Erythroblast (primary cell): ENCODE measurements at places on chromosomes 6 and 20.

GRCh38 chr20:55778796-55779195, 226.5 kb downstream of the CBLN4 start:
- DNase-seq: no peak

DNA sequence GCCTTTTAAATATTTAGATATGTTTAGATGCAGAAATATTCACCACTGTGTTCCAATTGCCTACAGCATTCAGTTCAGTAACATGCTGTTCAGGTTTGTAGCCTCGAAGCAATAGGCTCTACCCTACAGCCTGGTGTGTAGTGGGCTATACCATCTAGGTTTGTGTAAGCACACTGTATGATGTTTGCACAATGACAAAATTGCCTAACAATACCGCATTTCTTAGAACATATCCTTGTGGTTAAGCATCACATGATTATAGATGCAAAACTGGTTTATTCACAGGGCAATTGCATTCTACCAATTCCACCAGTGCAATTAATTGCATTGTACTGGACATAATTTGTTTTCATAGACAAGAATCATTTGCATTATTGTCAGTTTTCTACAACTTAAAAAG, 7.9 kb upstream of the SLC22A16 start:
- DNase-seq: no peak

GRCh38 chr6:139402876-139403386, 28.5 kb upstream of the CITED2 start:
- no peak for DNase-seq

DNA sequence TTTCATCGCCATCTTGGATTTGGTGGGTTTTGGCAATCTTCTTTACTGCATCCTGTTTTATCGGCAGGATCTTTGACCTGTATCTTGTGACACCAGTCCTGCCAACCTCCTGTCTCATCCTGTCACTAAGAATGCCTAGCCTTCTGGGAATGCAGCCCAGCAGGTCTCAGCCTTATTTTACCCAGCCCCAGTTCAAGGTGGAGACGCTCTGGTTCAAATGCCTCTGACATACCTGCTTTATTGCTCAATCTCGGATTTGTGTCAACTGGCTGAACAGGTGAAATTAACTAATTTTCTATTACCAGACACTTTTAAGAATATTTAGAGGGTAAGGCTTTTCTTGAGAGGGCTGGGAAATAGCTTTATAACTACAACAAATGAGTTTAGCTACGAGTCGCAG, 102.5 kb downstream of the SASH1 start:
- DNase-seq: no peak

- DNase-seq: no peak
These were observed 22.9 kb downstream of the CYP39A1 start for GRCh38 chr6:46629691-46630090.

DNA sequence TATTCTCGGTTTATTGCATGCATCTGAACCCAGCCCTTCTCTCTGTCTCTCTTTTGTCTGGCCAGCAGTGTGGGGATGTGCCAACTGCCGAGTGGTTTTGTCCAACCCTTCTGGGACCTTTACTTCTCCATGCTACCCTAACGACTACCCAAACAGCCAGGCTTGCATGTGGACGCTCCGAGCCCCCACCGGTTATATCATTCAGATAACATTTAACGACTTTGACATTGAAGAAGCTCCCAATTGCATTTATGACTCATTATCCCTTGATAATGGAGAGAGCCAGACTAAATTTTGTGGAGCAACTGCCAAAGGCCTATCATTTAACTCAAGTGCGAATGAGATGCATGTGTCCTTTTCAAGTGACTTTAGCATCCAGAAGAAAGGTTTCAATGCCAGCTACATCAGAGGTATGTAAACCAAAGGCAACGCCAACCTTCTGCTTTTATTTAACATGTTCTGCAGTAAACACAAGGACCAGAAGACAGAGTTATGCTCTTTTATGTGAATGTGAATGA, 65.8 kb downstream of the ADGRG6 start:
- DNase-seq: no peak

DNA sequence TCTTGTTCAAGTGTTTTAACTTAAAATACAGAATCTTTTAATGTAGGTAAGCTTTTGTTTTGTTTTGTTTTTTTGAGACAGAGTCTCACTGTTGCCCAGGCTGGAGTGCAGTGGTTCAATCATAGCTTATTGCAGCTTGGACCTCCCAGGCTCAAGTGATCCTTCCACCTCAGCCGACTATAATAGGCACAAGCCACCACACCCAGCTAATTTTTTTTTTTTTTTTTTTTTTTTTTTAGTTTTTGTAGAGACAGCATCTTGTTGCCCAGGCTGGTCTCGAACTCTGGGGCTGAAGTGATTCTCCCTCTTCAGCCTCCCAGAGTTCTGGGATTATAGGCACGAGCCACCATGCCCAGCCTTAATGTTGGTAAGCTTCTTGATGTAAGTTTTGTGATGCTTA, 3.3 kb downstream of the EFHC1 start:
- no peak for DNase-seq

- peak; percentile 7 for DNase-seq
These were observed 20.1 kb upstream of the RNGTT start for GRCh38 chr6:88983532-88983931.

DNA sequence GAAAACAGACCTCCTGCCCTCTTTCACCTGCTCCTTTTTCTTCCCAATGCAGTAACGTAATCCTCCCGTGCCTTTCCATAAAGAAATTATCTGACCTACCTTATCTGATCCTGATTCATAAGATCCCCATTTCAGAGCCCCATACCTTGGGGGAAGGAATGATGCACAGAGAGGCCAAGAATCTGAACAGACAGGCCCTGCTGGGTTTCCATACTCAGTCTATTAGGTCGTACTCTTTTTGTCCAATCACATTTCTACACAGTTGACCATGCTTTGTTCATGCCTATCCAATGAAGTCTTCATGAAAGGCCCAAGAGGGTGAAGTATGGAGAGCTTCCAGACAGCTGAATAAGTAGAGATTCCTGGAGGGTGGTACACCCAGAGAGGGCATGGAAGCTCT, 25.3 kb downstream of the SRPK1 start:
- DNase-seq: no peak

DNA sequence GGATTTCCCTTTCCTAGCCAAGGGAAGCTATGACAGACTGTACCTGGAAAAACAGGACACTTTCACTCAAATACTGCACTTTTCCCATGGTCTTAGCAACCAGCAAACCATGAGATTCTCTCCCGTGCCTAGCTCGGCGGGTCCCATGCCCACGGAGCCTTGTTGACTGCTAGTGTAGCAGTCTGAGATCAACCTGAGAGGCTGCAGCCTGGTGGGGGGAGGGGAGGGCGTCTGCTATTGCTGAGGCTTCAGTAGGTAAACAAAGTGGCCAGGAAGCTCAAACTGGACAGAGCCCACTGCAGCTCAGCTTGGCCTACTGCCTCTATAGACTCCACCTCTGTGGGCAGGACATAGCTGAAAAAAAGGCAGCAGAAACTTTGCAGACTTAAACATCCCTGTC, 61.8 kb downstream of the EPM2A start:
- no peak for DNase-seq

GRCh38 chr20:34250005-34250404, 8.8 kb downstream of the ASIP start:
- DNase-seq: no peak

DNA sequence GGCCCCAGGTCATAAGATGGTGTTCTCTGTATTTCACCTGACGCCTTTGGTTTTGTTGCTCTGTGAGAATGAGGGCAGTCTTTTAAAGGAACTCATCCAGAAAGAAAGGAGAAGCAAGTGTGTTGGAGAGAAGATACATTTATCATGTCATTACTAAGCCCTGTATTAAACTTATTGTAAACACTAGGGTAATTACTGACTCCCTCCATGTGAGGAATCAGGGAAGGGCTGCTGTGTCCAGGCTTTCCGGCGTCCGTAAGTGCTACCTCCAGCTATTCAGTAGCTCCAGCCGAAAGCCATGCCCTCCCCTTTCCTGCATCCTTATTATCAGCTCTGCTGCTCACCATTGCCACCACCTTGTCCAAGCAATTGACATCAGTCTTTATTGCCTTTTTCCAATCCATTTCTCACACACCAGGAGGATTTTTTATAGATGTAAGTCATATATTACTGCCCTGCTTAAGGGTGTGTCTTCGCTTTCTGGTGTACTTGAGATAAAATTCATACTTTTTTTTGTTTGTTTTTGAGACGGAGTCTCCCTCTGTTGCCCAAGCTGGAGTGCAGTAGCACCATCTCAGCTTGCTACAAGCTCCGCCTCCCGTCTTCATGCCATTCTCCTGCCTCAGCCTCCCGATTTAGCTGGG, 94.7 kb downstream of the RPP40 start:
- peak; percentile 66 for DNase-seq

DNA sequence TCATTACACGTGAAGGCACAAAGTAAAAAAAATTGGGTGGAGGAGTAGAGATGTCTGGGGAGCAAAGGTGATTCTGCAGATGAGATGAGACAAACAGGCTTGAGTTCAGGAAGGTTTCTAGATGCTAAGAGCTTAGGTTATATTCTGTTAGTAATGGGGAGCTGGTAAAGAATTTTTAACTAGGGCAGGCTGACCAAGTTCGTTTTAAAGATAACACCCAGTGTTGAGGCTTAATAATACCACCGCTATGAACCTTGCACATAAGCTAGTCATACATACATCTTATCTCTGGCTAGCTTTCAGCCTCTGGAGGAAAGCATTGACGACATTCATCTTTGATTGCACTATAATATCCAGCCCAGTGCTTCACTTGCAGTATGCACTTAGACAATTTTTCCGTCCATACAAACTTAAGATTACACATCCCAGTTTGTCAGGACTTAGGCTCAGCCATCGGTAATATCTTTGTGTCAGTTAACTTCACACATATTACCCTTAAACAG, 12.1 kb downstream of the NHSL1 start:
- no peak for DNase-seq

DNA sequence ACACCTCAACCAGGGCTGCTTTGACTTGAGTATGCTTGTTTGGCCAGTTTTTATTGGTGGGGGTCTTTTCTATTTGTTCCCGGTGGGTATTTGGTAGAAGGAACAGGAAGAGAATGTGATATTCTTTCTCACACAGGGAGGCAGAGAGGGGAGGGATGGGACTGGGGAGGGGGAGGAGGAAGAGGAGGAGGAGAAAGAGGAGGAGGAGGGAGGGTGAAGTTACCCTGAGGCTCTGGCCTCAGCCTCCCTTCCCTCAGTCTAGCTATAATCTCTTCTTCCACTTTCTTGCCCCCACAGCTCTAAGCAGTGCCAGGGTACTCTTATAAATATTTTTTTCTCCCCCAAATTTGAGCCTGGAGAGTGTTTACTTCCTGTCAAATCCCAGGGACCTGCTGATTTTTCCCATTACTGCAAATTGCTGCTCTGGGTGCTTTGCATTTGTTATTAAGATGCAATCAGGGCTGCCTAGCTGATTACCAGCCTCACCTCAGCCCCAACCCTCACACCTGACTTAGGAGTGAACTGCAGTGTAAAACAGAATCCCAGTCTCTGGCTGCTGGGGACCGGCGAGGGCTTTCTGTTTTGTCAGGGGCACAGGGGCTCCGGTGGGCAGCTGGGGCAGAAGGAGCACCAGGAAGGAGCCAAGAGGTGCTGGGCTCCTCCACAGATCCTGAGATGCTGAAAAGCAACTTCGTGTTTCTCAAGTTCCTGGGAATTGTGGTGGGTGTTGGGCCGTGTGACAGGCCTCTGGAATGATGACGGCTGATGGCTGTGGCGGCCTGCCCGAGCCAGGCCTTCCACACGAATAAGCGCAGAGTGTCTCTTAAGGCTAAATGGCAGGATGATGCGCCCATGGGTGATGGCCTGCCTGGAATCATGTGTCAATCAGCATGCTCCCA, 141.4 kb downstream of the CD83 start:
- no peak for DNase-seq

DNA sequence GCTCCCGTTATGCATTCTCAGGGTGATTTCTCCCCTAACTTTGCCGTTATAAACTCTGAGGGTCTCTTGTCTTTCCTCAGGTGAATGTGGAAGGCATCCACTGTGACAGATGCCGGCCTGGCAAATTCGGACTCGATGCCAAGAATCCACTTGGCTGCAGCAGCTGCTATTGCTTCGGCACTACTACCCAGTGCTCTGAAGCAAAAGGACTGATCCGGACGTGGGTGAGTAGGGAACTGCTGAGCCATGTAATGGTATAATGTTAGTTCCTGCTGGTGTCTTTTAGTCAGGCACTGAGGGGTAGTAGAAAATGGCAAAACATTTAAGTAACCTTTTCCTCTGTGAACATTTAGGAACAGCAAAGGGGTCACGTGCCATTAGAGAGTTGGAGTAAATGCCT, 395.4 kb downstream of the ARHGAP18 start:
- no peak for DNase-seq

- no peak for DNase-seq
These were observed 4.1 kb downstream of the KCNS1 start for GRCh38 chr20:45096781-45097180.

DNA sequence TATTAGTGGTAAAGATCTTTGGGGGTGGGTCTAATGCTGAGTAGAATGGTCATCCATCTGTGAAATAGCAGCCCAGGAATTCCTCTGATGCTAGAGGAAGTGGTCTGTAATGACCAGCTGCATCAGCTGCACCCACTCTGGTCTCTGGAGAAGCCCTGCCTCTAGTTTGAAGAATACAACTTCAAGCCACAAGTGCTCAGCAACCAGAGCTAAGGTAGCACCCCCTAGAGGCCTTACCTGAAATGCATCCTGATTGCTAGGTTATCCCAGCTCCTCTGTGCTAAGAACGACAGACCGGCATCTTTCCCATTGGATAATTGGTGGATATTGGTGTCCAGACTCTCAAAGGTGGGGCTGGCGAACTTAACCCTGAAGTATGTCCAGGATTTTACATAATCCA, 58.2 kb downstream of the DNAH8 start:
- no peak for DNase-seq

DNA sequence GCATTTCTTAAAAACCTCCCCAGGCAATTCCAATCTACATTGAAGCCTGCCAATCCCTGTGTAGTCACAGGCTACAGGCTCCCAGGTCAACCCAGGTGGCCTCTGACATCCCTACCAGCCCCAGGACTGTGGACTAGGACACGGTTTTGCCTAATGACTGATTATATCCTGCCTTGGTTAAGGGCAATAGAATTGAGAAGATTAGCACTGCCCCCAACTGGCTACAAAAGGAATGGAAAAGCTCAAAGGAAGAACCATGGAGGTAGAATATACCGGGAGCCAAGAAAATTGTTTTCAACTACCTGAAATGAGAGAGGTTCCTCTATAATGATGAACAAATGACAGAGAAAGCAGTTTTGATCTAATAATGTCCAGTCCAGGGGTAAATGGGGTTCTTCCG, 421.1 kb upstream of the AGPAT4 start:
- peak; percentile 6 for DNase-seq
